ENCODE measurements at places on chromosomes 16 and 17.

DNA sequence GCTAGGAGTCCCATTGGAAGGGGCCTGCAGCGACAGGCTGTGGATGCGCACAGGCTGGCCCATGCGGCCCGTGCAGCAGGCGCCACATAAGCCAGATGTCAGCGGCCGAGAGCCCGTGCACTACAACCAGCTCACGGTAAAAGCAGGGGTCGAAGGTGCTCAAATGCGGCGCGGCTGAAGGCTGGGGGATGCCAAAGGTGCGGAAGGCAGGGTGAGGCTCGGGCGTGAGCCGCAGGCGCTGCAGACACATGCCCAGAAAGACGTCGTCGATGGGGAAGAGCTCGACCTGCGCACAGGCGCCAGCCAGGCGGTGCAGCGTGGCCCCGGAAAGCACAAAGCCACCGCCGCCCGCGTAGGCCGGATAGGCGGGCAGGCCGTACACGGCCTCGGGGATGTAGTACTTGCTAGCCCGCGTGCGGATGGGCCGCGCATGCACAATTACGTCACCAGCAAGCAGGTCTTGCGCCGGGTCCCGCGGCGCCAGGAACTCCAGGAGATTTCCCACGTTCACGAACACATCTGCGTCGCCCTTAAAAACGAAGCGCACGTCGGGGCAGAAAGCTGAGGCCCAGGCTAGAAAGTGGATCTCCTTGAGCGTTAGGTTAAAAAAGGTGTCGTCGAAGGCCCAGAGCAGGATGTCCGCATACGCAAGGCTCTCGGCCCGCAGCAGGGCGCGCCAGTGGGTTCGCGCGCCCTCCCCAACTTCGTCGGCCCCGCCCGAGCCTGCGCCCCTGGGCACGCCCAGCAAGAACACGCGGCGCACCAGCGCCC, 1.3 kb downstream of the B3GNT9 start:
- DNase-seq: no peak

DNA sequence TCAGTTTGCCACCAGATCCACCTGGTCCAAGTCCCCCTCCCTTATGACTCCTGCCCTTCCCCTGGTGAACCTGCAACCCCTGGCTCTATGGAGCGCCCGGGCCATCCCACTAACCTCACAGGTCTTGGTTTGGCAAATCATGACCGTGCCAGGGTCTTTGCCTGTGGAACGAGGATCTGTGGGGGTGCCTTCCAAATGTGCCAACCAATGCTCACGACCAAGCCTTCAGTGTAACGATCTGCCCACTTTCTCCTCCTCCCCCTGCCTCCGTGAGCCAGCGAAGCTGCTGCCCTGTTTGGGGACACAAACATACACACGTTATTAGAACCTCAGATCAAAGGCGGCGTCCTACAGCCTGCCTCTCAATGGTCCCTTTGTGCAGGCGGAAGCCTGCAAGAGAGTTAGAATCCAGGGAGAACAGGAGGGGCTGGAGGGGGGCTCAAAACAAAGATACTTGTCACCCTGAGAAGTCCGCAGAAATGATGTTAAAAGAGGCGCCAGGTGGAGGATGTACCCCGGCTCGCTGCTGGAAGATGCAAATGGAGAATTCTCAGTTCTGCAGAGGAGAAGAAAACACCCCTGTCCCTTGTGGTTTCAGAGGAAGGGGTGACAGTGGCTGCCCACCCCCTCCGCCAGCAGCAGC, 9.0 kb upstream of the NKD1 start:
- no peak for DNase-seq

DNA sequence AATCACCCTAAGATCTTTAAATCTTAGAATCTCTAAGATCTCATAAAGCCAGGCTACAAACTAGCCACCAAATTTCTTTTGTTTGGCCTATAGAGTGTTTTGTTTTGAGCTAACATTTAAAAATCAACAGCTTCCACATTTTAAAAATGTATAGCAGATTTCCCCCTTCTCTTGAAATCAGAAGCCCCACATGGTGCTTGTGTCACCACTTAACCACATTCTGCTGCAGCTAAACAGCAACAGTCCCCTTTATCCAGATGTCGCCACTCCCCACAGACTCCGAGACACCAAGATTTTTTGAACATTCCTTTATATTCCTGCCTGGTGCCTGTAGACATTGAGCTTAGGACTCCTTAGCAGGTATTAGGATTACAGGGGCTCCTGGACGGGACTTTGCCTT, 16.0 kb downstream of the GUCY2D start:
- DNase-seq: no peak

DNA sequence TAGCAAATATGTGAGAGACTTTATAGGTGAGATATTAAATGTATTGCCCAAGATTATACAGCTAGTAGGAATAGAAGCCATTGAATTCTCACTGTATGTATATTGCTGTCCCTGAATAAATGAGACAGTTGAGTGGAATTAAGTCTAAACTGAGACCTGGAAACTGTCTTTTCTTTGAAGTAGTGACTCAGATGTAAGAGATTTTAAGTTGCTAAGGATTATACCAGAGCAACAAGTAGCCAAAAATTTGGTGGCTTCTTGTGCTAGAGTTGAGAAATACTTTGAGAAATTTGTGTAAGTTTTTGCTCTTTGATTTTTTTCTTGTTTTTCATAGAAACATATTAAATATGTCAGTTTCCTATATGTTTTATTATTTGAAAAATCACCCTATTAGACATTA, 58.7 kb downstream of the TANC2 start:
- DNase-seq: no peak

DNA sequence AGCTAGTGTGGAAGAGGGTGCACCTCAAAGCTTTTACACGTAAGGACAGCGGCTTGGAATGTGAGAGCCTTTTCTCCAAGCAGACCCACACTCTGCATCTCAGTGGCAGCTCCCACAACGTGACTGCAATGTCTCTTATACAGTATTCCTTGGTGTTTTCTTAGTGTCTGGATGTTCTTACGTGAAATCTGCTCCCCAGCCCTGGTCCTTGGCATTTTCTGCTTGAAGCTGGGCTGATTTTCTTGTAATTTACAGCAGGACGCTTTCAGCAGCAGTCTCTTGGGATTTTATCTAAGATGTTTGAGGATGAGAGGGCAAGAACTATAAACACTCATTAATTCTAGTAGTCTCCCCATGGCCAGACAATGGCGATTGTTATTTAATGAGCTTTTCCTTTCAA, 12.1 kb upstream of the POLR3E start:
- DNase-seq: no peak

All from brain microvascular endothelial cell (primary cell).